ENCODE measurements at places on chromosomes 13 and 19. TPM values are rescaled to one million over a fixed set of nuclear protein-coding genes. Genes with fewer than 3 reads are reported as not detected.

Gene KIR3DL1
- not detected for total RNA-seq

Gene B3GNT8
- 3.1 TPM for total RNA-seq

Gene DIRAS1
- total RNA-seq = 2.3 TPM

- no peak overlapping the region for H3K4me3 ChIP-seq
- H3K4me1 ChIP-seq = no peaks in the 10 kb centered on the region
- H3K27ac ChIP-seq = no peak overlapping the region
These were observed 7.0 kb upstream of the LSM14A start for GRCh38 chr19:34165295-34165738.

DNA sequence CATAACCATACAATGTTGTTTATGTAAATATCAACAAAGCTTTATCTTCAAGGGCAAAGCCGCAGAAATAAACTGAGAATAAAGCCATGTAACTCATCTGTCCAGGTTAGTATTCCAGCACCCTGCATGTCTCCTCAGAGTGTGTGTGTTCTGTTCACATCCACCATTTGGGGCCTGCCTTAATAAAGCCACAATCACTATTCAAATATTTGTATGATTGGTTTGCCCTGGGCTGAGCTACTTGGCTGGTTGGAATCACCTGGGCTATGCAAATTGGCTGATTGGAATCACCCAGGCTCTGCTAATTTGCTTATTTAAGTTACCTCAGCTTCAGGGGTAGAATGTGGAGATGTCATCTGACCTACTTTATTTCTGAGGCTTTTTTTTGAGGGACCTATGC is 42.4 kb upstream of the ZNF737 start:
- DNase-seq = no peak
- no peaks in the 10 kb centered on the region for H3K4me1 ChIP-seq
- H3K27me3 ChIP-seq = no peaks in the 10 kb centered on the region
- H3K36me3 ChIP-seq = no peaks in the 10 kb centered on the region
- no peak overlapping the region for H3K4me3 ChIP-seq

- H3K36me3 ChIP-seq = no peaks in the 10 kb centered on the region
- peak; percentile 72 for DNase-seq
- H3K4me1 ChIP-seq = no peaks in the 10 kb centered on the region
- H3K27me3 ChIP-seq = no peaks in the 10 kb centered on the region
- no peak overlapping the region for H3K4me3 ChIP-seq
These were observed 67.3 kb downstream of the TRPM4 start for GRCh38 chr19:49224879-49225278.

All from Caco-2 (cell line).